ENCODE measurements at places on chromosomes 4 and X.

GRCh38 chr4:187993827-187994226 lies 1.7 kb upstream of the ZFP42 start:
- no peak for DNase-seq

GRCh38 chr4:47899639-47900038 lies 14.7 kb downstream of the NFXL1 start:
- DNase-seq: no peak

- no peak for DNase-seq
Measured at GRCh38 chr4:99649778-99650177, 7.8 kb downstream of the C4orf54 start.

DNA sequence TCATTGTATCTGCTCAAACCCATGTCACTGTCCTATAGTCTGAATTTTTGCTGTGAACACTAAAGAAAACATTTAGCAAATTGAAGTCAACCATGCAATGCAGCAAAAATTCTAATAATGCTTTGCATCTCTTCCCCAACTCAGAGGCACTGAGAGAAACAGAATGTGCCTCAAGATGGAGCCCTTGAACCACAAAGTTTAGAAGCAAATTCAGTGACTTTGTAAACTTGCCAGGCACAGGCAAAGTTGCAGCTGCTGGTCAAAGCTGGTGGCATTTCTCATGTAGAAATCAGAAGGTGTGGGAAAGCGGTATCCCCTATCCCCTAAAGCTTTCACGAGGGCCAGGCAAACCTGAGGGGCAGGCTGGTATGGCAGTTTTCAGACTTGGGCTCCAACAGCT lies 121.7 kb upstream of the DIPK2B start:
- DNase-seq: no peak

GRCh38 chr4:156774422-156774821 lies 197.2 kb downstream of the PDGFC start:
- DNase-seq: no peak

GRCh38 chr4:71595576-71596108 lies 188.2 kb downstream of the GC start:
- DNase-seq: no peak

GRCh38 chrX:37781814-37782213 lies 2.0 kb downstream of the CYBB start:
- no peak for DNase-seq

DNA sequence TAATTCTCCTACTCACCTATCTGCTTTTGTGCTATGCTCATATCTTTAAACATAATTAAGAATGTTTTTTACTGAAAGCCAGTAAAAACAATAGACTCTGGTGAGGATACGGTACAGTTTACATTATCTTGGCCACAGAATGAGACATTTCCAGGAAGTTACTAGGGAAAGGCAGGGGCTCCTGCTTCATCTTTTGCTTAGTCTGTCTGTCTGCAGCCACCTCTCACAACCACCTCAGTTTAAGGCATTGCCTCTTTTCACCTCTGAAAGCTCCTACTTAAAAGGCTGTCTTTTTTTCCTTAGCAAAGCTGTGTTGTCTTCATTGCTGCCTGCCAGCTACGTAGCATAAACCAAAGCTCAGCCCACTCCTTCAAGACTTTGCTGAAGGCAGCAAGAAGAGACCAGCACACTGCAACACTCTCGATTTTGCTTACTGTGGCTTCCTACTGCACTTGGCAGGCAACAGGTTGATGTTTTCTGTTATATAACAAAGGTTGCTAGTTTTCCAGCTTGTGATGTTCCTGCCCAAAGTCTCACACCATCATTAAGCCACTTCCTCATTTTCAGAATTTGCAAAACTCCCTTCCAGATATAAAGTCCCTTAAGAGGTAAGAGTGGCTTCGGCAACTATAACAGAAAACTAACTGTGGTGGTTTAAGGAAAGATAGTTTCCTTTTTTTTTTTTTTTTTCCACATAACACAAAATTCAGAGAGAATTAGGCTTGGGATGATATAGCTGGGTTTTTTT lies 432.9 kb downstream of the GRXCR1 start:
- DNase-seq: no peak

DNA sequence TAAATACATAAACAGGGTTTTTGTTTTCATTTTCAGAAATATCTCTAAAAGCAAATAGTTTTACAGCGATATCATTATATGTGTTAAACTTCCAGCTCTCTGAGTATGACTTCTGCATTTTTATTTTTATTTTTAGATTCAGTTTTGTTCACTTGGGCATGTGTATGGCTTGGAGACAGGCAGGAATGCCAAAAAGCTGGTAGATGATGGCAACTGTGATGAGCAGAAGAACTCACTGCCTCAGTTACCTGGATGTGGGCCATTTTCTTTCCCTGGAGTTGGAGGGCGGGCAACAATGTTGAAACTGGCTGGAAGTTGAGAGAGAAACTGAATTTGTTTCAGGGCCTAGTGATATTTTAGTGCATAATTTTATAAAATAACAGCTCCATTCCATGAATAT lies 266.4 kb downstream of the ARHGAP24 start:
- DNase-seq: no peak

DNA sequence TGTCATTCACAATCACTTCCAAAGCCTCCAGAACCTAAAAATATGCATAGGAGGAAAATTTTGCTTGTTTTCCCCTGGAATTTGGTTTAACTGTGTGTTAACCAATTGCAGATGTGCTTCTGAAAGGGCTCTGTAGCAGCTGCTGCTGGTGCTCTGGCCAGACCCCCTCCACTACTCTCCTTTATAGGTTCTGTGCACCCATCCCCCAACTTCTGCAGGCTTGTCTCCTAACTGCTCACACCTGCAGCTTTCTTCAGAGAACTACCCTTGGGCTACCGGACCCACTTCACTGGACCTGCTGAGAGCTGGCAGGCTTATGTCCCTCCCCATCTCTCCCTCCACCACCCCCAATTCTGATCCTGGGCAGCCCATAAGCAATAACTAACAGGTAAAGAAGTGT lies 662.1 kb upstream of the DIPK2B start:
- no peak for DNase-seq

GRCh38 chrX:114006664-114007063 lies 577.2 kb upstream of the HTR2C start:
- DNase-seq: no peak
